ENCODE measurements at places on chromosomes 4 and X.

DNA sequence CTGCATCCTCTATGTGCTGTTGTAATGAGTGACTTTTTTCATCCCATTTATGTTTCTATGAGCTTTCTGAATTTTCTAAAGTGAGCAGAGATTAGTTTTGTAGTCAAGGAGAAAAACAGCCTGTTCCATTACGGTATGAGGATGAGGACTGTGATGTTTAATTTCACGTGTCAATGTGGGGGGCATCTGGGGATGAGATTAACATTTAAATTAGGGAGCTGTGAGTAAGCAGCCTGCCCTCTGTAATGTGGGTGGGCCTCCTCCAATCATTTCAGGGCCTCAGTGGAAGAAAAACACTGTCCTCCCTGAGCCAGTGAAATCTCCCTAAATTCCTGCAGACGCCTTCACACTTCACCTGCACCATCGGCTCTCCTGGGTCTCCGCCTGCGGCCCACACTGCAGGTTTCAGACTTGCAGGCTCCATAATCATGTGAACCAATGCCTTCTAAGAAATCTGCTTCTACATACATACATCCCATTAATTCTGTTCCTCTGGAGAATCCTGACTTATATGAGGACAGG is 121.7 kb downstream of the AFAP1 start:
- no peak for DNase-seq

GRCh38 chrX:42824541-42824940 is 46.6 kb upstream of the PPP1R2C start:
- DNase-seq: no peak

DNA sequence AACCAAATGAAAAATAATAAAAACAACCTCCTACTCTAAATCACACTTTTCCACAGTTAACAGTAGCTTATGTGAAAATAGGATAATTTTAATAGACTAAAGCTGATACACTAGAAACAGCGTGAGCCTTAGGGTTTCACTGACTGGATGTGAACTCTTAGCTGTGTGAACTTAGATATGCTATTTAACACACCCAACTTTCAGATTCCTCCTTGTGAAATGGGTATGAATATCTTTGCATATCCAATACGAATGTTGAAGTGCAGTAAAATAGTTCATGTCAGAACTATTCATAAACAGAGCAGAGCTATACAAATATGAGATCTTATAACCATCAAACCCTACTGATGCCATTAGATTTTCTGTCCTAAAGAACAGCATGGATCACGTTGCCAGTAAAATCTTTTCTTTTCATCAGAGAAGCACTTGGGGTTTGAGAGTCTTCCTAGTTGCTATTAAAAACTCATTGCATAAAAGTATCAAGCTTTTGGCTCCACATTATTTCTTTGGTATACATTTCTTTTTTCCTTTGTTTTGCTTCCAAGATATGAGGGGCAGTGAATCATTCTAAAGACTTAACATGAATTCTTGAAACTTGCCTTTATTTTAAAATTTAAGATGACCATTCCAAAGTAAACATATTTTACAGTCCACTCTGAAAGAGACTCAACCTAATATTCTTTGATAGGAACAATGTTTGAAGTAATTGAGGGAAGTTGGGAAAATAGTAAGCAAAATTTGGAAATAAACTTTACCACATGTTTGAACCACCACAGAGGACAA is 102.4 kb downstream of the CPE start:
- no peak for DNase-seq

DNA sequence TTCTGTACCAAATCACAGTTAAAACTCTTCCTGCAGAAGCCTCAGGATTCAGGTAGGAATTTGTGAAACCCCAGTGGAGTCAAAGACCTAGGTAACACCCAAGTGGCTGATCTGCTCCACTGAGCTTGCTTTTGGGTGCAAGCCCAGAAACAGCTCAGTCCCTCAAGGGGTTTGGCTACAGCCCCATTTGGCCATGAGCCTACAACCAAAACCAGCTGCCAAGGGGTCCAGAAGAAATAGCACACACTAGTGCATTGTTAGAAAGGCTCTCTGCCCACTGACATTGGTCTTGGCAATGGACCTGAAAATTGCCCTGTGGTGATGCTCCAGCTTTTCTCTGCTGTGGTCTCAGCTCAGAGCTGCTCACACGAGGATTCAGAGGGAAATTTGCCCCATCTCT is 577.4 kb upstream of the INTU start:
- peak; percentile 39 for DNase-seq

GRCh38 chr4:5034206-5034605 is 14.9 kb upstream of the CYTL1 start:
- DNase-seq: no peak

DNA sequence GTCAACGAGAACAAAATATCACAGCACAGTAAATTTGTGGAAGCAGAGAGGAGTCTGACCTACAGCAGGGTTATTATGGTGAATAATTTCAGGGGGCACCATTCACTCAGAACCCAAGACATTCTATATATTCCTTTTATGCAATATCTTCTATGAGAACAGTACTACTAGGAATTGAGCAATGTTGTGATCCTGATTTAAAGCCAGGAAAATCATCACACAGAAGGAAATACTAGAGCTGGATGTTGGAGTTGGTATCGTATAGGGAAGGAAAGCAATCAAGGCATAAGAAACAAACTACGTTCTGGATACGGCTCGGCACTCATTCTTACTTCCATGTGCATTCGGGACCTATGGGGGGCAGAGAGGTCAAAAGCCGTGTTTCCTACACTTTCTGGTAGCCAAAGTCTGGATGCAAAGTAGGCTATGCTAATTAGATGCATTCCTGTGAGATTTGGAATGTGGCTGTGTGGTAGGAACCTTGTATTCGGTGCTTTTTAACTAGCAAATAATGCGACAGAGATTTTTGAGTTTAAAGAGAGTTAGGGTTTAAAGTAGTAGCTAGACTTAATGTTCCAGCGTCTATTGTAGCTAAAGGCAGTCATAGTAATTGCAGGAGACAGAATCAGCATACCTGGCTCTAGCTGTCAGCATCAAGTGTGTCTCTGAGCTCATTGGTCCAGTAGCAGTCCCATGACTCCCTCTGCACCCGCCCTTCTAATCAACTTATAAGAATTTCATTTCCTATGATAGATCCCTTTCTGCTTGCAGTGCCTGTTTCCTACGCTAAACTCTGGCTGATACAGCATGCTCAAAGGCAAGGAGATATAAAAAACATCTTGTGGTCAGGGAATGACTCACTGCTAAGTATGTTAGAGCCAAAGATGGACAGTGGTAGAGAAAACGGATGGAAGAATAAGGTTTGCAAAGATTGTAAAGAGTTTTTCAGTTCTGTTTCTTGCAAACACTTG is 43.3 kb upstream of the PDGFC start:
- DNase-seq: no peak

DNA sequence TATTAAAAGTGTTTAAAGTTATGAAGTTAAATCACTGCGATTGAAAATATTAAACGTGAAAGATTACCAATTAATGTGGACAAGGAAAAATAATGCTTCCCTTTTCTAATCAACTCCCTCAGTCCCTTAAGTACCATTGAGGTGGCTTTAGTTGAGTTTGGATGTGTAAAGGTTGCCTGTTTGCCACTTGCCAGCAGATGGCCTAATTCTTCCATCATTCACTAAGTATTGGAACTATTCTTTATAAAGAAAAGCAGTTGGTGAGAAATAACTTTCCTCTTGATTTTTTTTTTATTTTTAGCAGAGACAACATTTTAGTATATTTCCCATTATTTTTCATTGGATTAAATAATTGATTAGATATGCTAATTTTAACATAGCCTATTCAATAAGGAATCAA is 295.9 kb upstream of the TACR3 start:
- DNase-seq: no peak

DNA sequence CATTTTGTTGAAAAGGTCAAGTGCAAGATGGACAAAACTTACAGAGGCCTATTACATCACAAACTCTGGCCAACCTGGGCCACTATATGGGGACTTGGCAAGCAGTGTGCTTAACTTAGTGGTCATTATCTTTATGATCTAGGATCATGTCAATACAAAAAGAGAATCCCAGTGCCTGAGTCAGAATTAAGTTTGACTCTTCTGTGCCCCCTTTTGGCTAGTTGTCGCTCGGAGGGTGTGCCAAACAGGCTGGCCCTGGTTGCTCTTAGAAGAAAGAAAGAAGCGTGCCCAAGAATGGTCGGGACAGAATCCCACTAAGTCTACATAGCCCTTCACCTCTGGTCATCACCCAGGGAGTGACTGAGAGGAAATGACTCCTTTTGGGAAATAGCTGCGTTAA is 100.1 kb downstream of the EIF4E start:
- no peak for DNase-seq

- no peak for DNase-seq
Measured at GRCh38 chrX:120727911-120728310, 98.1 kb upstream of the C1GALT1C1 start.

GRCh38 chr4:108700081-108700757 is 49.8 kb downstream of the OSTC start:
- no peak for DNase-seq

GRCh38 chr4:96916711-96917110 is 1076.8 kb downstream of the PDHA2 start:
- DNase-seq: no peak

DNA sequence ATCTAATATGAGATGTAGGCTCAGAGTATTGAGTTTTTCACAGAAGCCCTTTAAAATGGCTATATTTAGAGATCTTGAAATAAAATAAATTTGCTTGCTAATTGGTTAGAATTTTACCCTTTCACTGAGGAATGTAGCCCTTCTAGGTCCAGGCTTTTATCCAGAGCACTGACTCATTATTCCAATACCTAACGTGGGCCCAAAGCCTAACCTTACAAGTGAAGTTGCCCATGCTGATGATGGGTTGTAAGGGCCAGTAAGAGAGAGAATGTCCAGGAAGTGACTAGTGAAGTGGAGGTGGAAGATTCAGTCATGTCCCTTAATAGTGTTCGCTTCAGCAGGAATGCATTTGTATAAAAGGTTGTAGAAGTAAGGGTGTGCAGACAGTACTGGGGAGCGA is 155.9 kb downstream of the STIM2 start:
- no peak for DNase-seq

DNA sequence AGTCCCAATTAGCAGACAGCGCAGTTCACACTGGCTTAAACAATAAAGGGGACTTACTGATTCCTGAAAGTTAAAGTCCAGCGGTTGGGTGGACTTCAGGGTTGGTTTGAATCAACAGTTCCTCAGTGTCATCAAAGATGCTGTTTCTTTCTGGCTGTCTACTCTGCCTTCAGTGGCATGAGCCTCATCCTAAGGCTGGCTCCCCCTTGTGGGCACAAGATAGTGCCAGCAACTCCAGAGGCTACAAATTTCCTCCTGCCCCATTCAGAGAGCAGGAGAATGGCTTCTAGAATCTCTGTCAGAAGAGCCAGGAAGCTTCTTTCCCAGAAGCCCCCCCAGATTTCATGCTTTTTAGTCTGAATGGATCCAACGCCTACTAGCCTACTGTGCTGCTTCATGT is 82.4 kb upstream of the MTM1 start:
- no peak for DNase-seq

DNA sequence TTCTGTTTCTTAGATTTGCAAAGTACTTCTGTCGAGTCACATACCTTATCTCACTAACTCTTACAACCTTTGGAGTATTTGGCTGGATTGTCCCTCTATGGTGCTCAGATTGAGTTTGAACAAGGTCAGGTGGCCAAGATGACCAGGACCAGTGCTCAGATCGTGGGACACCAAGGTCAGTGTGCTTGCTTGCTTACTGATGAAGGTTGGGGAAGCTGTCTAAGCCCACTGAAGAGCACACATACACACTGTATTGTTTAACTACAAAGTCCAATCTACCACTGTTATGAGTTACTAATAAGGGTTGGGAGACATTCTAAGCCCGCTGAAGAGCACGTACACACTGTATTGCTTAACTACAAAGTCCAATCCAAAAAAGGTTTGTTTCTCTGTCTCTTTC is 53.7 kb downstream of the TAB3 start:
- DNase-seq: no peak

DNA sequence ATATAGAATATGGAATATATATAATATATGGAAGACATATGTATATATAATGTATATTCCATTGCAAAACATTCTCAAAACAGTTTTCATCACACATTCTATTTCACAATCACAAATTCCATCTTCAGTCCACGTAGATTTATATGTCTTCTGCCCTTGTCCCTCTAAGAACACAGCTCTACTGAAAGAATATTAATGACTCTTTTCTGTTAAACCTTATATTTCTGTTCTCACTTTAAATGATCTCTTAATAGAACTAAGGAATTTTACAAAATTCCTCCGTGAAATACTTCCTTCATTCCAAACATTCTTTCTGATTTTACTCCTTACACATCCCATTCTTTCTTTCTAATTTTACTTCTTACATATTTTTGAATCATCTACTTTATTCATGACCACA is 1043.1 kb upstream of the PABPC4L start:
- DNase-seq: no peak

GRCh38 chr4:6235901-6236640 is 33.6 kb upstream of the WFS1 start:
- no peak for DNase-seq

DNA sequence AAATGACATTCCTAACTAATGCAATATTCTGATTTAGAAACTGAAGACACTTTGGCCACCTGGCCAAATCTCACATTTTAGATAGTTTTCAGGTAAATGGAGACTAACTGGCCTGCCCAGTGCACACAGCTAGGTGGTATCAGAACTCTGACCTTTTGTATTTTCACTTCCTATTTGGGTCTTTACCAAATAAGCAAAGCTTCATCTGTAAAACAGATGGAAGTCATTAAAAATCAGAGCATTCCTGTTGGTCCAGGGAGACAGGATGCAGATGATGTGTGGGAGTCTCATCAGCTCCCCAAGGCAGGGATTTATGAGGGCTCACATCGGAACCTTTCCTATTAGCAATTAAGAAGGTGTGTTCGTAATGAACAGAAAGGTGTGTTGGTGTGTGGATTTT is 57.7 kb downstream of the ARHGAP10 start:
- no peak for DNase-seq

DNA sequence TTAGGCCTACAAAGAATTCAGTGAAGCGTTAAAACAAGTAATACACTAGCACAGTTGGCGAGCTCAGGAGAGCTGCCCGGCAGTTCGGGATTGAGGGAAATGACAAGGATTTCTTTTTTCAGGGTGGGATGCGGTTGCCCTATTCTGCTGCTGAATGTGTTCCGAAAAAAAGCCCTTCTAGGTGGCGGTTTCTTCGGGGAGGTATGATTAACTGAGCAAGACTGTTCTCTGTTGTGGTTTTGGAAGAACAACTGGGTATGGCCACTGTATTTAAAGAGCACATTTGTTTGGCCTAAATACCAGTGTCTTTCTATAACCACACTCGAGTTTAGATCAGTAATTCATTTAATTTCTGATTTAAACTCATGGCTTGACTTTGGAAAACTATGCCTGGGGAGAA is 459.7 kb upstream of the FAT1 start:
- DNase-seq: no peak

GRCh38 chr4:39394706-39395105 is 12.0 kb upstream of the KLB start:
- DNase-seq: no peak

- peak; percentile 68 for DNase-seq
Measured at GRCh38 chr4:48578132-48578968, 88.3 kb downstream of the ZAR1 start.

- DNase-seq: no peak
Measured at GRCh38 chr4:124053872-124054538, 657.4 kb downstream of the SPRY1 start.
